ENCODE measurements at places on chromosomes 16 and 17.

- no peak for DNase-seq
Measured at GRCh38 chr16:56048425-56049105, 142.7 kb upstream of the GNAO1 start.

GRCh38 chr17:50252781-50253180, 21.5 kb upstream of the TMEM92 start:
- no peak for DNase-seq

- no peak for DNase-seq
Measured at GRCh38 chr17:77821114-77821513, 137.4 kb upstream of the TNRC6C start.

DNA sequence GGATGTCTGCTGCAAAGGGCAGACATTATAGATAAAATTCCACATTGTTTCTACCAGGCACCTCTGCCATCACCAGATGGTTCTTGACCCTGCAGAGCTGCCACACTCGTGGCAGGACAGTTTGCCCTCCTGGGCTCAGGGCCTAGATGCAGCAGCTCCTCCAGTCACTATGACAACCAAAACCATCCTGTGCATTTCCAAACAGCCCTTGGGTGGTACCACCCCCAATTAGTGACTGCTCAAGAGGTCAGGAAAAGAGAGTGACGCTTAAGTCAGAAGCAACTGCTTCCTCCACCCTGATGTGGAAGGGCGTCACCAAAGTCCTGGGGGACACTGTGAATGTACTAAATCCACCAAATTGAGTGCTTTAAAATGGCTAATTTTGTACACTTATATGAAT, 109.2 kb downstream of the C16orf95 start:
- DNase-seq, result no peak

- DNase-seq, result no peak
Measured at GRCh38 chr16:10608687-10609401, 28.4 kb upstream of the EMP2 start.

DNA sequence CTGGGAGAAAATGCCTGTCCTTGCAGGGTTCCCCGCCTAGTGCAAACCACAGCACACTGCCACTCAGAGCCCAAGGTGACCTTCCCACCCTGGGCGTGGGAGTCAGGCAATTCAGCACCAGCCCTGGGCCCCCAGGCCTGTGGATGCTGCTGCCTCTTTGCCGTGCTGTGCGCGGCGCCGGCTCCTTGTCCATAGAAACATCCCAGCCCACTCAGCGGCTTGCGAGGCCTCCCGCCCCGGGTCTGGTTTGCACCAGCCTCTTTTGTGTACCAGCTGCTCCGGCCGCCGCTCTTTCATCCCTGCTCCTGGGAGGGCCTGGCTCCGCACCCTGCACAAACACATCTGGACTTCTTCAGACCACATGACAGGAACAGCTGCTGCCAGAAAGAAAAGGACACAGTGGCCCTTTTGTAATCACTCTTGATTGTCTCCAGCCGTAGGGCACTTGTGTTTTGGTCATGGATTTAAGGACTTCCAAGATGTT, 75.4 kb upstream of the SDK2 start:
- DNase-seq, result no peak

- DNase-seq, result no peak
Measured at GRCh38 chr17:42878123-42878880, 22.3 kb upstream of the G6PC1 start.

DNA sequence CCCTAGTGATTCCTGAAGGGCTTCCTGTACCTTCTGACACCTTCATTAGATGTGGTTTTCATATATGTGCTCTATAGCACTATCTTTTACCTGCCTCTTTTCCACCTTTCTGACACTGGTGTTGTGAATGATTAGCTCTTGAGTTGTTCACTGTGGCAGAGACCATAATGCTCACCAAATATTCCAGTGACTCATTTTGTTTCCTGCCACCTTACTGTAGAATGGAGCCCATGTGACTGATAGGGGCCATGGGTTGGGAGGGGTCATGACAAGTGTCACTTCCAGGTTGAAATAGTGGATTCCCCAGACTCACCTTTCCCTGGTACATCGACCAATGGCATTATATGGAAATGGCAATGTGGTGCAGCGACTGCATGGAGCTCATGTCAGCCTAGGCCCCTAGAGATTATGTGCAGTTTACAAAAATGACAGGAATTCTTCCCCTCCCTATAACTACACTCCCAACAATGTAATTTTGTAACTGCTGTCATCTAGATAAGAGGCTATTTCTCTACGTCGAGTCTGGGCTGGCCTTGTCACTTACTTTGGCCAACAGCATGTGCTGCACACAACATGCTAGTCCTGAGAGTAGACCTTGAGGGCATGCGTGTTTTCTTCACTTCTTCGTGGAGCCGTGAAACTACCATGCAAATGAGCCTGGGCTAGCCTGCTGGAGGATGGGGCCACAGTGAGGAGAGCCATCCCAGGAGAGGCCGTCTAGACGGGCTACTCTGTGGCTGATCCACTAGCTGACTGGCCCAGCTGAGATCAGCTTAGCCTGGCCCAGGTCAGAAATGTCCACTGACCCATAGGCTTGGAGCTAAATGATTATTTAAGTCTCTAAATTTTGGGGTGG, 409.5 kb downstream of the CA10 start:
- no peak for DNase-seq

GRCh38 chr17:48054238-48055185, 6.4 kb downstream of the NFE2L1 start:
- no peak for DNase-seq

GRCh38 chr17:41864498-41864835, 756 bp downstream of the KLHL11 start:
- no peak for DNase-seq

GRCh38 chr17:17236295-17237025, 508 bp downstream of the FLCN start:
- no peak for DNase-seq

DNA sequence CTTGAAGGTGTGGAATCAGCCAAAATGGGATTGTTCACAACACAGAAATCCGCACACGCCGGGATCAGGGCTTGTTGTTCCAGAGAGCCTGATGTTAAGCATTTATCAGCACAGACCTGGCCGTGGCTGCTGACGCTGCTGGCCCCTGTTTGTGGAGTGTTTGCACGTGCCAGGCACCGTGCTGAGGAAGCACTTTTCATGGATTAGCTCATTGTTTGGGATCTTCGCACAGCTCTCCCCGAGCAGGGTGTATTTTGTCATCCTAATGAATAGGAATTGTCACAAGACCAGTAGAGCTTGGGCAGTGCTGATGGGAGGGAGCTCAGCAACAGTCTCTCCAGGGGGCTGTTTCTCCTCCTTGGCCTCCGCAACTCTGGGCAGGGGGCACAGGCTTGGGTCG, 160.4 kb upstream of the PLCG2 start:
- DNase-seq, result no peak

DNA sequence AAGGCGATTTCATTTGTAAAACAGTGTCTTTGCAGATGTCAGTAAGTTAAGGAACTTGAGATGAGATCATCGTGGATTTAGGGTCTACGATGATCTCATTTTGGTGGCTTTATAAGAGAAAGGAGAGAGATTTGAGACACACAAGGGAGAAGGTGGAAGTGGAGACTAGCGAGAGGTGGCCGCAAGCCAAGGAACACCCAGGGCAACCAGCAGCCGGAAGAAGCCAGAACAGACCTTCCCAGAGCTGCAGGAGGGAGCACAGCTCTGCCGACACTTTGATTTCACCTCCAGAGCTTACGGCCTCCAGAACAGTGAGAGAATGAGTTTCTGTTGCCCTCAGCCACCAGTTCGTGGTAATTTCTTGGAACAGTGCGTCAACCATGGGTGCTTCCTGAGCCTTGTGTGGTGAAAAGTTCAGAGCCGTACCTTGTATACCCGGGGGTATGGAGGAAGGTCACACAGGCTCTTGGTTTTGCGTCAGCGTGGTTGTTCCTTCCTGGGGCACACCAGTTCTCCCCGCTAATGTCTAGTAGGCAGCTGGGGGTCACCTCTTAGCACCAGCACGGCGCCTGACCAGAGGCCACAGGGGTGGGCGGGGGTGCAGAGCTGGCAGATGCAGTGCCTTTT, 12.9 kb upstream of the SEC14L1 start:
- no peak for DNase-seq

- DNase-seq, result peak; percentile 59
Measured at GRCh38 chr17:67246653-67247415, 1.8 kb upstream of the HELZ start.

DNA sequence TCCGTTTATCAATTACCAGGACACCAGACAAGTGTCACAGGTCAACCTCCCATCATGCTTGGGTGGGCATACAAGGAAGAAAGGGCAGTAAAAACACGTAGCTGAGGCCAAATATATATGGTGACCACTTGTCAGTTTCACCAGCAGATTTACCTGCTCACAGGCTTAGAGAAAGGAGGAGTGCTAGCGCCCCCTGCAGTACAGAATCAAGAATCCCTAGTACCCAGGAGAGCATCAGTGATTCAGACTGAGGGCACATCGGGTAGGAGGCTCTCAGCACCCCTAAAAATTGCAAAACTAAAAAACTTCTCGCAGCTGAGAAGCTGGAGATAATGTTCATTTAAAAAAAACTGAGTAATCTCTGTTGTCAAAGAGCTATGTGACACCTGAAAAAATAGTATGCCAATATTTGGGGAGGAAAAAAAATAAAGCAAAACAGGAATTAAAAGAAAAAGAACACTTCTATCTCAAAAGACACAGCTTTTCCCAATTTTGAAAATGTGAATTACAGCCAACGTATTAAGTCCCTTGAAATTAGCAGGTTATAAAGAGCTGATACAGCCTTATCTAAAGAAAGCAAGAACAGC, 21.2 kb upstream of the MON1B start:
- DNase-seq, result no peak

- no peak for DNase-seq
Measured at GRCh38 chr17:63996430-63997182, 1.5 kb upstream of the PRR29 start.

- no peak for DNase-seq
Measured at GRCh38 chr16:50651835-50652438, 29.2 kb downstream of the SNX20 start.

DNA sequence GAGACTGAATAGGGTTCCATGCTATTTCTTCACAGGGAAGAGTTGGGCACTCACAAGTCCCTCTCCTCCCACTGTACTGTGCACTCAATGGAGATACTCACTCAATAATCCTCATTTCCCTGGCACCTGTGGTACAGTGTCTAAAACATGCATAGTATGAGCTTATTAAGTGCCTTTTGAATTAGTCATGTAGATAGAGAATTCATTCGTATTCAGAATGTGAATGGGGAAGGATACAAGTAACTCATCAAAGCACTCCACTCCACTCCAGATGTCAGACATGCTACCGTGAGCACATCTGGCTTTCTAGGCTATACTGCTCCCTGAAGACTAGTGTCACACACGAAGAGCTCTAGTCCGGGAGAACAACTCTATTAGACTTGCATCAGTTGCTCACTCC, 6.3 kb downstream of the C17orf75 start:
- DNase-seq, result no peak

- DNase-seq, result no peak
Measured at GRCh38 chr17:65155622-65156021, 18.5 kb downstream of the RGS9 start.

DNA sequence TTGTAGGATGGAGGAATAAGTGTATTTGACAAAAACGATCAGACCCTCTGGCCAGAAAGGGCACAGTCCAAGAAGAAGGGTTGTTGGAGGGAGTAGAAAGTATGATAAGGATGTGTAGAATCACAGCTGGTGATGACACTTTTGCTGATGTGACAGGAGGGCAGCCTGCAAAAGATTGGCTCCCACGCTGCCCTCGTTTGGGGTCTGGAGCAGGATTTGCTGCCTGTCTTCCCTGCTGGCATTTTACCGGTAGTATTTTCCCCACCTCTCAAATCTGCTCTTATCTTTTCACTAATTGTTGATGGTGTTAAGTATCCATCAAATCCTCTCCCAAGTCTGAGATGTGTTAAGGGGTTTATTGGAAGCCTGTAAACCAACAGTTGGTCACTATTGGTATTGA, 208.8 kb downstream of the CCDC182 start:
- no peak for DNase-seq

GRCh38 chr17:72771734-72772133, 320.8 kb downstream of the SLC39A11 start:
- DNase-seq, result no peak

GRCh38 chr17:79941088-79942010, 94.3 kb downstream of the TBC1D16 start:
- no peak for DNase-seq

DNA sequence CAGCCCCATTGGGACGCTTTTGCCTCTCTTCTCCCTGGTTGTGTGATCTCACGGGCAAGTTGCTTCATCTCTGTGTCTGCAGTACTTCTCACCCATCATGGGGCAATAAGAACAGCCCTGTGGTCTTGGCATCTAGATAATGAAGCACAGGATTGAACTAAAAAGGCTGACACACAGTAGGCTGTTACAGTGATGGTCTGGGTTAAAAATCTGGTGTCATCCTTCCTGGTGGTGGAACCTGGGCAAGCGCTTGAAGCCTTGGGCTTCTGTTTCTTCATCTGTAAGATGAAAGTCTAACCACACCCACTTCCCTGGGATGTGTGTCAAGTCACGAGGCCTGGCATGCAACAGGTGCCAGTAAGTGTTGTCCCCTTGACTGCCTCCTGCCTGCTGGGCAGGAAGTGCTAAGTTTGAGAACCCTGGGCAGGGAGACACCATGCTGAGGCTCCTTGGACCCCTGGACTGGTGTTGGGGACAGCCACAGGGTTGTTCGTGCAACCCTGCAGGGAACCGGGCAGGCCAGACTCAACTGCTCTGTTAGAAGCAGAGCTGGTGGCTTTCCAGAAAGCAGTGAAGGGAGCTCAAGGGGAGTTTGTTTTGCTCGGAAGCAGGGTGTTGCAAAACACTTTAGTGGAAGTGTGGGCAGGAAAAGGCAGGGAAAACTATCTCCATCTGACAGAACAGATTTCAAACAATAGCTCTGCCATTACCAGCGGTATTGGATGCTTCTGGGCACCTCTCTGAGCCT, 5.9 kb upstream of the MAP2K3 start:
- no peak for DNase-seq

- no peak for DNase-seq
Measured at GRCh38 chr17:8366231-8366630, 10.3 kb downstream of the KRABD2 start.

- no peak for DNase-seq
Measured at GRCh38 chr17:40321524-40321929, 12.5 kb downstream of the RARA start.

GRCh38 chr17:80737106-80738019, 192.7 kb downstream of the RPTOR start:
- DNase-seq, result no peak

GRCh38 chr16:2243031-2243528, 6.8 kb downstream of the DNASE1L2 start:
- DNase-seq, result no peak

DNA sequence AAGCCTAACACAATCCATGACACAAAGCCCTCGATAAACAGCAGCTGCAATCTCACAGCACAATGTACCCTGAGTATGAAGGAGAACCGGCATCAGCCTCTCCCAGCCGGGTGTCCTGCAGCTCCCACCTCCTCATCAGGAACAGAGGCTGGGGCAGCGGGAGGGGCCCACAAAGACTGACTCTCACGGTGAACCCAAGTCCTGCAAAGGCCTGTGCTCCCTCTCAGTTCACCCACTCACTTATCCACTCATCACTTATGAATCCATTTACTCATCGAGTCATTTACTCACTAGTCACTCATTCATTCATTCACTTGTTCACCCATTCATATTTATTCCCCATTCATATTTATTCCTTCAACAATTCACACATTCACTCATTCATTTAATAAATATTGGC, 11.6 kb downstream of the ZNF423 start:
- DNase-seq, result no peak

GRCh38 chr17:48055531-48056245, 7.5 kb downstream of the NFE2L1 start:
- no peak for DNase-seq
